ENCODE measurements at places on chromosomes 4 and X.

- no peak for DNase-seq
Observed at GRCh38 chrX:12999422-12999821, 24.5 kb downstream of the TMSB4X start.

DNA sequence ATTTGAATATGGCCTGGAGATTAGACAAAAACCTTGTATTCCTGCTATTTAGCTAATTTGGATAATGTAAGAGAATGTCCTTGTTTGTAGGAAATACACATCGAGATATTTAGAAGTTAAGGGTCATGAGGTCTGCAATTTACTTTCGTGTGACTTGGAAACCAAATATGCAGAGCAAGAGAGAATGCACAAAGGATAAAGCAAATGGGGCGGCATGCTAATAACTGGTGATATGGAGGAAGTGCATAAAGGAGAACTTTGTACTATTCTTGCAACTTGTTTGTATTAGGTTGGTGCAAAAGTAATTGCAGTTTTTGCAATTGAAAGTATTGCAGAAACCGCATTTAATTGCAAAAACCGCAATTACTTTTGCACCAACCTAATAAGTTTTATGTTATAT, 7.2 kb upstream of the CXCR3 start:
- no peak for DNase-seq

DNA sequence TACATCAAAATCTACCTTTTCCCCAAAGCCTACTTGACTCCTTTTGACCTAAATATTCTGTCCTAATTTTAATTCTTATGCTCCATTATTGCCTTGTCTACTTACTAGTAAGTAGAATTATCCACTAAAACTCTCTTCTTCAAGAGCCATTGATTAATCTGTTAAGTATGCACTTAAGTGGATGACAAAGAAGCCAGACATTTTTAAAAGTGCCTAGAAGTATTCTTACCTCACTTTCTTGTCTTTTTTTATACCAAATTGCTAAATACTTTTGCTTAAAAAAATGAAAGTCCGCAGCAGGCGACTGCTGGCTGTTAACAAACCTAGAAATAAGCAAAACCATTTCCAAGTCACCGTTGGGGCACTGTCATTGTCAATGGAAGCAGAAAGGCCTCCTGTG, 20.1 kb upstream of the FRMPD4 start:
- DNase-seq, result no peak

GRCh38 chr4:118752551-118752950, 67.4 kb downstream of the METTL14 start:
- no peak for DNase-seq

DNA sequence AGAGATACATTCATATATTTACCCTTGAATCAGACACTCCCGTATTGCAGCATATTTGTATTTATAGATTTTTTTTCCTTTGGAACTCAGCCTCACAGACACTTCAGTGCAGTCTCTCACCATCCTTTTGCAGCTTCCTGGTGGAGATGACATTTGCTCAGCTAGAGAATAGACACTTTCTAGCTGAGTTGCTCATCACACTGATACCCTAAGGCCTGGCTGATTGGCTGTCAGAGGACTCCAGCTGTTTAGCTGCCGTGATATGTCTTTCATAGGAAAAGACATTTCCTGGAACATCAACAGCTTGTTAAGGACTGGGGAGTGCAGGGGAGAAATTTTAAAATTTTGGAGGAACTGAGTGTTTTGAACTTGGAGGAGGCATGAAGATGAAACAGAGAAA, 429.6 kb downstream of the SMARCA1 start:
- DNase-seq, result no peak

- no peak for DNase-seq
Observed at GRCh38 chr4:153495480-153496193, 29.5 kb downstream of the TMEM131L start.

DNA sequence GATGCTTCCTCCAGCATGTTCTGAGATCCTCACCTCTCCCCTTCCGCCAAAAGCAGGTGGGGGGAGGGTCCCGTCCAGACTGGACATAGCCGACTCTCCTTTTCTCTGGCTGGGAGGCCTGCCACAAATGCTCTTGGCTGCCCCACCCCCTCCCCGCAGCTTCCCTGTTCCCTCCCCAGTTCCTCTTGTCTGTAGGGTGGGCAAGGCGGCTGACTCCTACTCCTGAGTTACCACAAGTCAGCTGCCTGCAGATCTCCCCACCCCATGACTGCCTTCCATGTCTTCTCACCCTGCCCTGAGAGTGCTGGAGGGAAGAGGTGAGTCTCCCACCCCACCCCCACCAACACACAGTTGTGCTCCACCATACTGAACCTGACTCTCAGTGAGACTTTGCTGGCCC, 2.9 kb downstream of the ATP6AP1 start:
- DNase-seq, result no peak

DNA sequence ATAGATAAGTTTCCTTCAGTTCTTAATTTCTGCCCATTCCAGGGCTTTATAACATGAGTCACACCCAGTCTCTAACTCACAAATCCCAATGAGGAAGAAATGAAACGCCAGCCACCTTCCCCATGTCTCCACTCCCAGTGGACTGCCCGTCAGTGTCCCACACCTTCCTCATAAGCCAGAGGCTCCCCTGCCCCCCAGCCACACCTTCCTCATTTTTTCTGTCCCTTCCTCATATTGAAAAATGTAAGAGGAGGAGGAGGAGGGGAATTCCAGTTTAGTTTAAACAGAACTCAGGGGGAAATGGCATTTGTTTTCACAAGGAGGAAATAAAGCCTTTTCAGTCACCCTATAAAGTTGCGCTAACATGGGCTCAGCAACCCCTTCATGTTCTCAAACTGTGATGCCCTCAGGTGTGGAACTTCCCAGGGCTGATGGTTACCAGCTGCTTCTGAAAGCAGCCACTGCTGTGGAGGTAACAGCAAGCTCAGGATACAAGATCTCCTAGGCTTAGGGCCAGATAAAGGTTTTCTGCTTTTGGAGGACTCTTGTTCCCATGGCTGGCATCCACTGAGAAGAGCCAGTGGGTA, 97.8 kb downstream of the PARM1 start:
- no peak for DNase-seq

- no peak for DNase-seq
Observed at GRCh38 chrX:44094821-44095530, 121.8 kb upstream of the NDP start.

DNA sequence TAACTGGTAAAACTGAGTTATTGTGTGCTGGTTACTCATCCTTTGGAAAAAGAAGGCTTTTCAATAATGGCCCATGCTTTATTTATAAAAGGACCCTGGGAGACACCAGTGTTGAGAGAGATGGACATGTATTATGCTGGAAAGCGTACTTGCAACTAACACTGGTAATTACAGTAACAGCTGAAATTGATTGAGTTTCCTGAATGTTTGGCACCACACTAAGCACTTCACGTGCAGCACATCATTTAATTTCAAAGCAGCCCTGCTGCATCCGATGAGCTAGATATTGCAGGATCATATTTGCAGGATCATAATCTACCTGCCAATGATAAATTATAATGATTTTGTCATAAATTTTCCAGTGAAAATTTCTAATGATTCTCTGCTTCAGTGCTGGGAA, 81.5 kb downstream of the QRFPR start:
- DNase-seq, result no peak

- DNase-seq, result no peak
Observed at GRCh38 chr4:665751-666435, 8.2 kb downstream of the ATP5ME start.

DNA sequence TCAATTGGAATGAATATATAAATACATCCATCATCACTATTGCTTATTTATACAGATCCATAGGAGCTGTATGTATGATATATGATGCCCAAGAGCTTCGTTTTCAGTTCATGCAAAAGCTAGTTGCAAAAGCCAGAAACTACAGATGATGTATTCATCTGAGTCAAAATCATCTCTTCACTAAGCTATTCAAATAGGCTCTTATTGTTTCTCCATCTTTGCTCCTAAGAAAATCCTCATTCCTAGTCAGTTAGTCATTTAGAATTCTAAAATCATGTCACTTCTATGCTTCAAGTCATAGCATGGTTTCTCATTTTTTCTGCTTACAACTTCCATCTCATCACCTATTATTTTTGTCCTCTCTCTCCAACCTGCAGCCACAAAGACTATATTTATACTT, 300.1 kb upstream of the TRAM1L1 start:
- no peak for DNase-seq

DNA sequence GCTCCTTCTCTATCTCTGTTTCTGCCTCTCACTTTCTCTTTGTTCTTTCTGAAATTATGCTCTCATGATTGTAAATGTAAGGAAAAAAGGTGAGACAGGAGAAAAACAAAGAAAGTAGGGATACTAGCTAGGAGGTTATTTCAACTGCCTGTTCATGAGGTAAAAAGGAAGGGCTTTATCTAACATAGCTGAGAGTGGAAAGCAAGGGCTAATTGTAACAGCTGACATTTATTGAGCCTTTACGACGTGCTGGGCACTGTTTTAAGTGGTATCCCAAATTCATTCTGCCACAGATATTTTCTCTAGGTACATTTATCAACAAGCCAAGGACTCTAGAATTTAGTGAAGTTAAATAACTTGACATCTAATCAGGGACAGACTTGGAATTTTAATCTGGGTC, 133.1 kb upstream of the GNPDA2 start:
- no peak for DNase-seq

All from D721Med (cell line).